ENCODE measurements at places on chromosomes 3 and 15.

DNA sequence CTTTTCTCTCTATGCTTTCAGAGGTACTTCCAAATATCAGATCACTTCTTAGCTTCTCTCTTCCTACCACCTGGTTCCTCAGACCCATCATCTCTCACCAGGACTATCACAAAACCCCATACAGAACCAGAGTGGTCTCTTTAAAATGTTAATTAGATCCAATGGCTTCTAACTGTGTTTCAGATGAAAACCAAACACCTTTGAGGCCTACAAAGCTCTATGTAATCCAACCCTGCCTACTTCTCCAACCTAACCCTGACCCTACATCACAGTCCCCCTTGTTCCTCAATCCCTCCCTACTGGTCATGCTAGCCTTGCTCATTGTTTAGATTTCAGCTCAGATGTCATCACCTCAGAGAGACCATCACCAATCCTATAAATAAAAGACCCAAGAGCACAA, 34.8 kb downstream of the SUMF1 start:
- DNase-seq, result no peak

DNA sequence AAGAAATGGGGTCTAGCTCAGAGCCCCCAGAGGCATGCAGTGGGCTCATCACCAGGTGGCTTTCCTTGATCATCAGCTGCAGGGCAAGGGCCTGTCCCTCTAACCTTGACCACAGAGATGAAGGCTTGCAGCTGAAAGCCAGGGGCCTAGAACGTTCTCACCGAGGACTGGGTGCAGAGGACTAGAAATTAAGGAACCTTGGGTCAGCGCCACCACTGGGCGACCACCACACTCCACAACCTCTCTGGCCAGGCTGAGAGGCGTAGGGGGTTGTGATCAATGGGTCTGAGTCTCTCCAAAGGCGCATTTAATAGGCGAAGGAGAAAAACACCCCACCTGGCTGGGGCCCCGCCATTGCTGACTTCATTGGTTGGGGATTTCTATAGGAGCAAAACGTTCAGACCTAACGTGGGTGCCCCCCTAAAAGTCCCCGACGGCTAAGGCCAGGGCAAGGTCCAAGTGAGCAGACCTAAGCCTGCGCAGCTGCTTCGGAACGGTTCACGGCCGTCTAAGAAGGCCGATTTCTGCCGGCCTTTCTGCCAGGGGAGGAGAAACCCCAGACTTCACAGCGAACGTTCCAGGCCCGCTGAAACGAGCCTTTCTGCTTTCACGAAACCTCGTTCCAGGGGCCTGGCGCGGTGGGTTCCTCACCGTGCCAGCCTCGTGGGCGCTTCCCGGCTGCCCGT, 915 bp downstream of the BCL2L10 start:
- no peak for DNase-seq

GRCh38 chr3:146554151-146554760, 9.8 kb upstream of the PLSCR1 start:
- DNase-seq, result peak; percentile 38

GRCh38 chr3:110881069-110881468, 190.5 kb upstream of the NECTIN3 start:
- DNase-seq, result no peak

GRCh38 chr3:122299872-122300460, 25.1 kb upstream of the CSTA start:
- peak; percentile 4 for DNase-seq

DNA sequence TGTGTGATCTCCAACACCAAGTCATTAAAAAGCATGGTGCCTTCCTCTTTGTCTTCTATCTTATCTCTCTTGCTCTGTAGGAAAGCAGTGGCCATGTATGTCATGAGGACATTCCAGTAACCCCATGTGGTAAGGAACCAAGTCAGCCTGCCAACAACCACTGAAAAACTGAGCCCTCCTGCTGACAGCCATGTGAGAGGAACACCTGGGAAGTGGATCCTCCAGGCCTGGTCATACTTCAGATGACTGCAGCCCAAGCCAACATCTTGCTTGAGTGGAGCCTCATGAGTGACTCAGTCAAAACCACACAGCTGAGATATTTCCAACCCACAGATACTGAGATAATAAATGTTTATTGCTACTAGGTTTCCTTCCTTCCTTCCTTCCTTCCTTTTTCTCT, 597.3 kb downstream of the ZIC1 start:
- DNase-seq, result peak; percentile 82

DNA sequence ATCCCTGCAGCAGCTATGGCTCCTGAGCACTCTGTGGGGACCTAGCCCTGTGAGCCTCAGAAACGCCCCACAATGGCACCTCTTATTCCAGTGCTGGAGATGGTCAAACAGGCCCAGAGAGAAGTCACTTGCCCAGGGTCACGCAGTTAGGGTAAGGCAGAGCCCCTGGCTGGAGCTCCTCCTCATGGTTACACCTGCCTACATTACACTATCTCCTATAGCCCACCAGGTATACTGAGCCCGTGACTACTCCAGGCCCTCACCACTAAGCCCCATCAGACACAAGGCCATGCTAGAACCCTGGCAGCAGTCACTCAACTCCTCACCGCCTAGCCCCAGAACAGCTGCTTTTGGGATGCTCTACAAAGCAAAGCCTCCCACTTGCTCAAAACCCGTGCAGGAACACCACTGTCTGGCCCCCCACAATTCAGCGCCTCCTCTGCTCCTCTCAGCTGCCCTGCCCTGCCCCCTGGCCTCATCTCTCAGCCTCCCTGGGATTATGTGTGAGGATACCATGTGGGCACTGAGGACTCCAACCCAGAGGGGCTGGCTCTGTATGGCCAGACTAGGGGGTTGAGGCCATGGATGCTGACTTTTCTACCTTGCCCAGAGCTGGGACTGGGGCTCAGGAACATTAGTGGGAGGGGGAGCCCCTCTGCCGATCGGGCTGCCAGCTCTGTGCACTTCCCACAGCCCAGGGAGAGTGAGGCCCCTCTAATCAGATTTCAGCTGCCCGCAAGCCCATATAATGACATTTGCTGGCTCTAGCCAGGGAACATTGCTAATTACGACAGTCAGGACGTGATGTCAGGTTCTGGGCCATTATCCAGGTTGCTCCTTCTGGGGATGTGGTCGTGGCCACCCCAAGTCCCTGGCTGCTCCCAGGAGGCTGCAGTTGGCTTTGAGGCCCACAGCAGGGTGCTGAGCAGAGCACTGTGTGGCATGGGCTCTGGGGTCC, 4.0 kb downstream of the NT5DC2 start:
- DNase-seq, result no peak

DNA sequence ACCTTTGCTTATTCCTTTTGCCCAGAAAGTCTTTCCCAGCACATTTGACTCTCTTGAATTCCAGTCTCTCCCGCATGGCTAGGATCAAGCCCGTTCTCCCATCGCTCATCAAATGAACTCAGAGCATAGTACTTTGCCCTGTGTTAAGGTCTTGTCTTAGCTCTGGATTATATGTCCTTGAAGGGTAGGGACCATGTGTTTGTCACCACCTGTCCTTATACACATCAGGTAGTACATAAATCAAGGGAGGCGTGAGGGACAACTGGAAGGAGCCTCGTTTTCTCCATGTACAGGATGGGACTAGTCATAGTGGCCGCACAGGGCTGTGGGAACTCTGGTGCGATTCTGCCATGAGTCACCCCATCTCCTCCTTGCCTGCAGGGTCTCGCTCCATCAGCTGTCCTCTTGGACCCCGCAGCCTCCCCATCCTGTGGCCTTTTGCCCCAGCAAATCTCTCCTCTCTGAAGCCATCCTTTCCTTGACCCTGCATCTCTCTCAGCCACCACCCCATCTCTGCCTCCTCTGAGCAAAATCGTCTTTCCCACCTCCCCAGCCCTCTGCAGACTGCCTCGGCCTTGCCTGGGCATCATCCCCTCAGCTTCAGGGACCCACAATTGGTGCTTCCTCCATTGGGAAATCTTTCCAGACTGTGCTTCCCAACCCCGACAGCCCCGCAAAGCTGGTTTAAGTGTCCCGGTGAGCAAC, 33.4 kb upstream of the RAB6B start:
- no peak for DNase-seq

- peak; percentile 12 for DNase-seq
Observed at GRCh38 chr15:78540871-78541743, 863 bp downstream of the PSMA4 start.

- DNase-seq, result no peak
Observed at GRCh38 chr3:97417-98258, 98.9 kb upstream of the CHL1 start.
